ENCODE measurements at places on chromosomes 1 and 21.

DNA sequence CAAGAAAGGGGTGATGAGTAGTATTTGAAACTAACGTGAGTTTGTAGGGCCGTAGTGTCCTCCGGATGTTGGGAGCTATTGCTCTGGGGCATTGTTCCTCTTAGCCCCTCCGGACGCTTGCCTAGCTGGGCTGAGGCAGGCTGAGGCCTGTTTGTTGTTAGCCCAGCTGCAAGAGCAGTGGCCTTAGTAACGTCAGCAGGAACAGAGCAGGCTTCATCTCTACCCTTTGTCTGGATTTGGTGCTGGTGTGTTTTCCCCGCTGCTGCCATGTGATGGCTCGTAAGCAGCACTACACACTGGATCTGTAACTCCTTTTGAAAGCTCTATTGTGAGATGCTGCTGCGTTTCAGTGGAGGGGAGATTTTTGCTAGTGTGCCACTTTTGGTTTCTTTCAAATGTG is 57.6 kb downstream of the DNM3 start:
- DNase-seq, result peak; percentile 39

- no peak for DNase-seq
These were observed 124.5 kb downstream of the TSEN15 start for GRCh38 chr1:184176058-184176457.

DNA sequence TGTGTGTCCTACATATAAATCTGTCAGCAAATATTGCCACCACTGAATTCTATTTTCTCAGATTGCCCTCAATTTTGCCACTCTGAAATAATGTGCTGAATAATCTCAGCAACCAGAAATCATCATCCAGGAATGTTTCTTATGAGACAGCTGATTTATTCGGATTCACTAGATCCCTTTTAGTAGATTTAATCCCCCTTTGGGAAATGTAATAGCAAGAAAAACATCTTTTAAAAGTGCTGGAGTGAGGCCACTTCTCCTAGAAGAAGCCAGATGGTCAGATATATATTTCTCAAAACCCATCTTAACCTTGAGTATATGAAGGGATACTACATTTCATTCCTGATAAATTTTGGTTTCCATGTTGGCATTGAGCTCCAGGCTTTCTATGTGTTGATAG is 327.7 kb downstream of the SMYD3 start:
- no peak for DNase-seq

- DNase-seq, result no peak
These were observed 48.2 kb downstream of the SYT2 start for GRCh38 chr1:202662081-202662480.

- no peak for DNase-seq
These were observed 15.3 kb downstream of the VPS13D start for GRCh38 chr1:12245116-12245515.

GRCh38 chr1:116948046-116948445 is 38.3 kb downstream of the PTGFRN start:
- DNase-seq, result no peak

- no peak for DNase-seq
These were observed 64.0 kb downstream of the COL18A1 start for GRCh38 chr21:45468971-45469272.

- DNase-seq, result peak; percentile 83
These were observed 71.5 kb downstream of the RPS6KC1 start for GRCh38 chr1:213122514-213122929.

GRCh38 chr1:71088645-71089287 is 7.9 kb upstream of the ZRANB2 start:
- no peak for DNase-seq

GRCh38 chr1:70764747-70765146 is 282.9 kb downstream of the PTGER3 start:
- no peak for DNase-seq

GRCh38 chr1:23344987-23345472 is 946 bp upstream of the HNRNPR start:
- peak; percentile 16 for DNase-seq

DNA sequence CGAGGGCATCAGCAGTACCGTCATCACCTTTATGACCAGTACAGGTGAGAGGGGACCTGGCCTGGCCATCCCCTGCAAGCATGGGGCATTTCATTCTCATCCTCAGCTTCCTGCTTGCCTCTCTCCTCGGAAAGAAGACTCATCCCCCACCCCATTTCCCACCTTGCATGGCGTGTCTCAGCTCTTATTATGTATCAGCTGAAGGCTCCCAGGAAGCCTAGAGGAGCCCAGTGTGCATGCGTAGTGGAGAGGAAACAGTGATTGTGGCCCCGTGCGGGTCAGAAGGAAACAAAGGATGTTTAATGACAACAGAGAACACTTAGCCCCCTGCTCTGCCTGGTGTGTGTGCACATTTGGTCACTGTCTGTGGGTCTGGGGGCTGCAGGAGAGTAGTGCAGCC is 40.3 kb upstream of the CNTN2 start:
- DNase-seq, result no peak

DNA sequence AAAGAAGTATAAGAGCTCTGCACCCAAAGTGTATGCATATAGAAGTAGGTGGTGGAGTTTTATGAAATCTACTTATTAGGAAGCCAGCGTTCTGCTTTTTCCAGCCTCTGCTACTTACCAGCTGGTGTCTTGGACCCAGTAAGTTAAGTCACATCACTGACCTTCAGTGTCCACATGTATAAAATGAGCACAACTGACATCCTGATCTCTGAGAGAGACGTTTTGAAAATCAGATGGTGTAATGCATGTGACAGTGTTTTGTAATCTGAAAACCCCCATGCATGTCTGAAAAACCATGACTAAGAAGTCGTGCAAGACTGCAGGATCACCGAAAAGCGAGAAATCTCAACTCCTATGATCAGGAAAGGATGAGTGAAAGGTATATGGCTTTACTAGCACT is 2.0 kb downstream of the CR1 start:
- DNase-seq, result no peak

DNA sequence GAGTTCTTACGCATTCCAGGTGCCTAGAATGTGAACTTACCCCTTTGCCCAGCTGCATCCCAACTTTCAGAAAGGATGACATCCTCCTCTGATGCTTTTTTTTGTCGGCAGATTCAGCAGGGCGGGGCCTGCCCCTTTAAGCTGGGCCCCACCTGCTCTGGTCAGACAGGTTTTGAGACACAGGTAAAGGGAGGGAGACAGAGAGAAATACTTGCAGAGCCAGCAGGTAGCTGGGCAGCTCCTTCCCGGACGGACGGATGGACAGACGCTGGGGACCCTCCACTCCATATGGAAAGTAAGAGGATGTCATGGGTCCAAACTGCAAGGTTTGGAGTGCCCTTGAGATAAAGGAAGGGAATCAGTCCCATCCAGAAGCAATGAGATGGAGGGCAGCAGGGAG is at the start of gene TMEM79:
Gene TMEM79 (plus strand): TSS at position 214 of the 400 bp plus-strand sequence. CDS start 902 bp downstream, outside the sequence.
- no peak for DNase-seq

DNA sequence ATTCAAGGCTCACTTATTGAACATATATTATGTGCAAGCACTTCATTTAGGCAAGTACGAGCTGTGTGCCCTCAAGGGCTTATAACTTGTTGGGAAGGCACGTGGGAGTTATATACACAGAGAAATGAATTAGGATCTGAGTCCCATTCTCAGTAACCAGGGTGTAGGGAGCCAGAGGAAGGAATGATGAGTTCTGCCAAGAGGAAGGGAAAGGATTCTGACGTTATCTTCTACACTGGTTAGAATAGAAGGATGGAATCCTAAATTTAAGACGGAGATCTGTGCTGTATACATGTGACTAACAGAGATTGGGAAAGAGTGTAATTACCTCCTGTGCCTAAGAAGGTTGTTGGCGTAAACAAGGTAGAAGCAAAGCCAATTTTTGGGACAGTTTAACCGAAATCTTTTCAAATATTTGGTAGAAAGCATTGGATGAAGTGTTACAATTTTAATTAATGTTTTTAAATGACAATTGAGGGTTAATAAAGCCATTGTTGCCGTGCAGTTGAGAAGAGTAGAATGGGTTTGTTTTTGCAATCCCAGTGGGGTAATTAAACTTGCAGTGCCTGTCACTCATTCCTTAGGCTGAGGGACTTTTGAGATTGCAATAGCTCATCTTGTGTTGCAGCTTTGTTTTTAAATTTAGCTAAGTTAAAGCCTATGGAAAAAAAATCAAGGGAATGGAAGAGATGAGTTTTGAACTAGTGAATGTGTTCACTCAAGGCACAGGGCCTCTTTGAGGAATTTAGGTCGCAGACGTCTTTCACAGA is 177.2 kb downstream of the NFIA start:
- DNase-seq, result no peak

DNA sequence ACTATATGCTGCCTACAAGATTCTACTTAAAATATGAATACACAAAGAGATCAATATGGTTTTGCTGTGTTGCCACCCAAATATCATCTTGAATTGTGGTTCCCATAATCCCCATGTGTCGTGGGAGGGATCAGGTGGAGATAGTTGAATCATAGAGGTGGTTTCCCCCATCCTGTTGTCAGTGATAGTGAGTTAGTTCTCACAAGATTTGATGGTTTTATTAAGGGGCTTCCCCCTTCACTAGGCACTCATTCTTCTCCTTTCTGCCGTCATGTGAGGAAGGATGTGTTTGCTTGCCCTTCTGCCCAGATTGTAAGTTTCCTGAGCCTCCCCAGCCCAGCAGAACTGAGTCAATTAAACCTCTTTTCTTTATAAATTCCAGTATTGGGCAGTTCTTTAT is 654.4 kb upstream of the NR5A2 start:
- DNase-seq, result no peak

DNA sequence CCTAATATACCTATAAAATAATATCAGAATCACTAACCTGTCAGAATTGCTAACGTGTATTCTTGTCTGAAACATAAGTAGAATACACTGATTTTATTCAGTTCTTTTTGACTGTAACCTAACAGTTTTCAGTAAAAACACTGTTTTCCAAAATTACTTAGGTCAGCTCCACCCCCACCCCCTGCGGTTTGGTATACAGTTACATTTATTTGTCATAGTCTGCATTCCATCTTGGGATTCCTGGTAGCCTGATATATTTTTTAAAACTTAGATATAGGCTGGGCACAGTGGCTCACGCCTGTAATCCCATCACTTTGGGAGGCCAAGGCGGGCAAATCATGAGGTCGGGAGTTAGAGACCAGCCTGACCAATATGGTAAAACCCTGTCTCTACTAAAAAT is 19.8 kb upstream of the ABCD3 start:
- no peak for DNase-seq

GRCh38 chr21:18354947-18355346 is 48.6 kb downstream of the TMPRSS15 start:
- no peak for DNase-seq

DNA sequence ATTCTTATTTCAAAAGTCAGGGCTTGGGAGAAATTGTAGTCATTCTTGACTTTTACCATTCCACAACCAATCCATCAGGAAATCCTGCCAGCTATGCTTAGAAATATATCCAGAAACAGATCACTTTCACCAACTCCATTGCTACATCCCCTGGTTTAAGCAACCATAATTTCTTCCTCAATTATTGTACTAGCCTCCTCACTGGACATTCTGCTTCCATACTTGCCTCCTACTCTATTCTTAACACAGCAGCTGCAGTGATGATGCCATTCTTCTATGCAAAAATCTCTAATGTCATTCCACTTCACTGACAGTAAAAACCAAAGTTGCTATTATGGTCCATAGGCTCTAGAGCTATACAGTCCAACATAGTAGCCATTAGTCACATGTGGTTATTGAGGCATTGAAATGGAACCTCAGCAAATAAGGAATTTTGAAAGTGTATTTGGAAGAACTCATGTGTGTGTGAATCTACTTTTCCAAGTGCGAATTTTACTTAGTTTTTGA is 110.7 kb upstream of the KIAA0040 start:
- no peak for DNase-seq

DNA sequence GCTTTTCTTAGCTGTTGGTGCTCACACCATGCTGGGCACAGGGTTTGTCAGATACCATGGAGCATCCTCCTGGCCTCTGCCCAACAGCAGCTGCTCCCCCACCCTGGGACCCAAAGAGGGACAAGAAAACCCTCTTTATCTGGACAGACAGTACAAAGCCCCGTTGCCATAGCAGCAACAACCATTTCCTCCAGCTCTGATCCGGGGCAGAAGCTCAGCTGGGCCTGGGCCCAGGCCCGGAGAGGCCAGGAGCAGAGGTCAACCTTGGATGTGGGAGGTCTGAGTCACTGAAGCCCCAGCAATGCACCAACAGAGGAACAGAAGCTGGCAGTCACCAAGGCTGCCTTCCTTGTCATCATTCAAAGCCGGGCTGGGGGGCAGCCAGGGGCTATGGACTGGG is 228.4 kb upstream of the POU3F1 start:
- no peak for DNase-seq

DNA sequence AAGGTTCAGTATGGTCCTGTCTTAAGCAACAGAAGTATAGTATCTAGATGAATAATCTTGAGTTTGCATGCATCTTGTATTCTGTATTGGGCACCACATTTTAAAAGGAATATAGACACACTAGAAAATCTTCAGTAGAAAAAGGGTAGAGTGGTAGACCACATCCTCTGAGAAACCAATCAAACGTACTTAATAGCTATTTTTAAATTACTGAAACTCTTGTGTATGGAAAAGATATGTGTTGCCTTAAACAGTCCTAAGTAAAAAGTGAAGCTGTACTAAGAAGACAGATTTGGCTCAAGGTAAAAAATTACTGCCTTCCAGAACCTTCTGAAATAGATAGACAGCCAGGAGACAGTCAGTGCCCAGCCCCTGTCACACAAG is 3.1 kb downstream of the CTXND2 start:
- DNase-seq, result no peak

- DNase-seq, result no peak
These were observed 5.6 kb upstream of the TNFSF18 start for GRCh38 chr1:173056365-173056764.

GRCh38 chr1:37840711-37841110 is 18.7 kb downstream of the MTF1 start:
- no peak for DNase-seq

DNA sequence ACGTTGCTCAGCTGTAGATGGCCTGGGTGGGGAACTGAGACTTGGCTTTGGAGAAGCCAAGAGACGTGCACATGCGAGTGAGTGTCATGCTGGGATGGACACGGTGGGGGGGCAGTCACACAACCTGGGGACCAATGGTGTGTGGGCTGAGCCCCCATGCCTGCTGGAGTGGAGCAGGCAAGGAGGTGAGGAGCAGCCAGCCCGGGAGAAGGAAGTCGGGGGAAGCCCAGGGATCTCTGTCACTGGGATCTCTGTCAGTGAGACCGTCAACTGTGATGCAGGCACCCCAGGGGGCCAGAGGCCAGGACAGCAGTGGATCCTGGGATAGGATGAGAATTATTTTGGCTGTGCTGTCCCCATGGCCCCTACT is 11.0 kb upstream of the ZNF669 start:
- DNase-seq, result no peak

Data from fibroblast of lung (primary cell).